ENCODE measurements at places on chromosomes 7 and 10.

GRCh38 chr7:41252957-41253356 is 449.9 kb downstream of the INHBA start:
- no peak for DNase-seq

- no peak for DNase-seq
These were observed 6.9 kb upstream of the SUN1 start for GRCh38 chr7:825386-825785.

DNA sequence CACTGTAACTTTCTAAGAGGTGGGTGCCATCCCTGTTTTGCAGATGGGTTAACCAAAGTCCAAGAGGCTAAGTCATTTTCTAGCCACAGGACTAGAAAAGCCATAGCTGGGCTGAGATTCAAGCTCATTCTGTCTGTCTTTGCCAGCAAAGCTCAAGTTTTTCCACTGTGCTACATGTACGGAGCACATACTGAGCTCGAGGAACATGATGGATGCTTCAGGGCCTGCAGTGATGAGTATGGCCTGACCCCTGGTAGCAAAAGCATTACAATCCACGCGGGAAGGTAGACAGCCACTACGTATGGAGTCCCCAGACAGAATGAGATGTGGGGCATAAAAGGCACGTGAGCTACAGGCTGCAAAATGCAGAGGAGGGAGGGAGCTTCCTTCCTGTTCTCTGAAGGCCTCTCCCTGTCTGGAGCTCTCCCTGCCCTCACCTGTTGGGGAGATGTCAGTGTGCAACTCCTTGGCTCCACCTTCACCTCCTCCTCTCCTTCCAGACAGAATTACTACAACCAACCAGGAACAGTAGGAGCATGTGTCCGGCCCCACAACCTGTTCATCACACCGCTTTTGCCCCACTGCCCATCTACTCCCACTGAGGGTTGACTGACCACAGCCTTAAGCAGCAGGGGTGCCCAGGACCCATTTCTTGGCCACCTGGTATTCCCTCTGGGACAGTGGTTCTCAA is 16.4 kb downstream of the ITPRIP start:
- no peak for DNase-seq

DNA sequence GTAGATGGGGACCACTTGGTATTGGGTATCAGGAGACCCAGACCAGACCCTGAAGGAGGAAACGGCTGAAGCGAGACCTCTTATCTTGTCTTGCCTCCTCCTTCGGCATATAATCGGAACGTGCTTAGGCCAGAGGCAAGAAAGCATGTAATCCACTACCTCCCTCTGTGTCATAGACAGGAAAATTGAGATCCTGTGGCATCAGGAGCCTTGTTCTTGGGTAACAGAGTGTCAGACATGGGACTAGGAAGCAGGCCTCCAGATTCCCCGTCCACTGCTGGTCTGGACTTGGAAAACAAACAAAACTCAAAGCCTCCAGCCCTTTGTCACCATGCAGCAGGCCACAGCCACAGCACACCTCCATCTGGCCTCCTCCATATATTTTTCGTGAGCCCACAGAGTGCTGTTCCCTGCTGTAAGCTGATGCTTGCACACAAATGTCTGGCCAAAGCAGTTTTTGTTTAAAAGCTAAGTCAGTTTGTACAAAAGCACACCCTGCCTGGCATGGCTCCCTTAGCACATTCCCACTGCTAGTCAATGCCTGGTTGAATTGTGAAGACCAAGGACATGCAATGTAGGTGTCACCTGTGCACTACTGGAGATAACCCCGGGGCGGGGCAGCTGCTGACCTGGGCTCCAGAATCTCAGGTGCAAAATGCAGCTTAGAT is 510.9 kb downstream of the RPS24 start:
- no peak for DNase-seq

DNA sequence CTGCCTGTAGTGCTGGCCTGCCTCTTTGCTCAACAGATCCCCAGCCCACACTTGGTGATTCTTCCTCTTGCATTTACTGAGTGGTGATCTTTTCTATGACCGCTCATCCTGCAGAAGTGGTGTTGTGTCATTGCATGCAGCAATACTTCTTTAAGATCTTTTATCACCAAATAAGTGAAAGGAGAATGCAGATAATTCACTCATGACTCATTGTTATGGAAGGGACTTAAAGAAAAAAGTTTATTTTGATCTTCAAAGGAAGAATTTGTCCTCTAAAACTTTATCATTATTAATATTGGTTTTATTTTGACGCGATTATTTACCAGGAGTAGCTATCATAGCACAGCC is 489.1 kb upstream of the CELF2 start:
- no peak for DNase-seq

DNA sequence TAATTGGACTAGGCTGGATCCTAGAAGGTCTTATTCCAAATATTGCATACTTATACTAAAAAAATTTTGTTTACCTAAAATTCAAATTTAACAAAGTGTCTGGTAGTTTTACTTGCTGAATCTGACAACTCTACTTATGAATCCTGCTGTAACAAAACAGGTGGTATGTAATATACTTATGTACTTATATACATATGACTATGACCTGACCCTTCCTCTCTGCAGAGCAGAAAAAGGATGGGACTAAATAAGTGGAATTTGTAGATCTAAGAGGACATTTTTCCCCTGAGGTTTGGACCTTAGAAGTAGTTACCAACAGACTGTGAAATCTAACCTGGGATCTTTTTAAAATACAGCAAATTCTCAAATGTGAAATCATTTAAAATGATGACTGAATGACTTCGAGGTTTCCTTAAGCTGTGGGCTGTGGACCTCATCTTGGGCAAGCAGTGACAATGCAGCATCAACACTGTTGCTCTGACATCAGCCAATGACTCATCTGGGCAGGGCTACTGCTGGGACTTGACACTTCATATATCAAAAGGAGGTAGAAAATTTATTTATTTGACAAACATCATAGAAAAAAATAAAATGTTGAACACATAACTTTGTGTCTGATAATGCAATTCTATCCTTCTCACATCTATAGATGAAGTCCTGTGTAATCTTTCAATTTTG is 73.6 kb downstream of the RELN start:
- DNase-seq, result no peak

DNA sequence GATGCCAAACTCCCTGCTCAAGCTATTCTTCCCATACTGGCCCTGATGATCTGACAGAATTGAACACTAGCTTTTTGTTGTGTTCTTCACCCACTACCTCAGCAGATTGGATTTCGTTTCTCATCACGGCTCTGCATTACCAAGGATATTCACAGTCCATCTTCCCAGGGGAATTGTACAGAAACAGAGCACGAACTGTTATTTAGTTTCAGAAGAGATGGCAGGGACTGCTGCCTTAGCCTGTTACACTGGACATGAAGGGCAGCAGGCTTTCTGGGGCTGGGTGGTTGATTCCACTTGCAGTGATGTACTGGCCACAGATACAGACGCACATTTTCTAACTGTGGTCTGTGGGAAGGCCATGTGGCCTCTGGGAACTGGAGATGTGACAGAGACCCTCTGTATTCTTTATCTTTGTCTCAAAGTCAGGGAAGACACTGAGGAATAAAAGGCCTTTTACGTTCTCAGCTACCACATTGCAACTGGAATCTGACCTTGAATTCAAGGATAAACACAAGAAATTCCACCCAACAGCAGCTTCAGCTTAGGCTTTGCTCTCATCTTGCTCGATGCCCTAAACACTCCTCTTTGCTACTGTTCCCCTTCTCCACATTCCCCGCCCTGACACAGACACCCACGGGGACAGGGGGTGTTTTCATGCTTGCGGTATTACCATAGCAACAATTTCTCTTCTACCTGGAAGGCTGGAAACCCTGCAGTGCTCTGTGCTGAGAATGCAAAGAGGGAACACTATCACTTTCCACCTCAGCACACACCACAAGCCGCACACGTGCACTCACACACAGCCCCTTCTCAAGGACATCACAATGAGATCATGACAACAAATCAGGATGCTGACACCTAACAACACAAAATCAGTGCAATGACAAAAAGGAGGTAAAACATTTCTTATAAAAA is 81.7 kb downstream of the RNF216 start:
- DNase-seq, result peak; percentile 78

- DNase-seq, result no peak
These were observed 16.5 kb downstream of the SMC3 start for GRCh38 chr10:110584006-110584405.

GRCh38 chr10:131949041-131949862 is 32.5 kb downstream of the BNIP3 start:
- no peak for DNase-seq

- no peak for DNase-seq
These were observed 76.8 kb upstream of the NKX6-2 start for GRCh38 chr10:132862485-132863420.

DNA sequence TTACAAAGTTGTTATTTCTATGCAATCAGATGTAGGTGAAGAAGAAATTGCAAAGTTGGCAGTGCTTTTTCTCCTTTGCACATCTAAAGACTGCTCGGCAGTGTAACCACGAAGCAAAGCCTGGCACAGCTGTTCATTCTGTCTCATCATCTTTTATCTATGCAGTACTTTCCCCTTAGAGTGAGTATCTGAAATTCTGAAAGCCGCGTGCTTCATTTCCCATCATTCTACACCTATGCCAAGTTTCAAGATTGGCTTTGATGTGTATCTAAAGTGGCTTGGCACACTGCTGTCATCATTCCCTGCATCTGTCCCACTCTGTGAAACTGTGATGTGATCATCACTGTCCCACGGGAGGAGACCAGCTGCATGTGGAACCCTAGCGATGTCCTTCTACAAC is 15.2 kb downstream of the SOSTDC1 start:
- no peak for DNase-seq

DNA sequence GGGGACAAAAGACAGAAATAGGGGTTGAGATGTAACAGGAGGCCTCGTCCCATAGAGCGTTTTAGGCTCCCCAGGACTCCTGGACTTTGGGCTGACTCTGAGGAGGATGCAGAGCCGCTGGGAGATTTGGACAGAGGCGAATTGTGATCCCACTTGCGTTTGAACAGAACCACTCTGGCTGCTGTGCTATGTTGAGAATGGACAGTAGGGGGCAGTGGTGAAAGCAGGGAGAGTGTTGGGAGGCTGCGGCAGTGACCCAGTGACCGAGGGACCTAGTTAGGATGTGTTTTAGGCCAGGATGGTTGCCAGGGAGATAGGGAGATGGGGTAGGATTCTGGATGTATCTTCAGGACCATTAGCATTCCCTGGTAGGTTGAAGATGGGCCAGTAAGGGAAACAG is 271.6 kb downstream of the CCDC3 start:
- no peak for DNase-seq

GRCh38 chr10:66819691-66820090 is 106.1 kb upstream of the LRRTM3 start:
- no peak for DNase-seq
